Kidney tubule cell (primary cell): ENCODE measurements at places on chromosomes 2 and 18.

- DNase-seq, result no peak
Observed at GRCh38 chr2:193774166-193774565, 1579.4 kb upstream of the TMEFF2 start.

DNA sequence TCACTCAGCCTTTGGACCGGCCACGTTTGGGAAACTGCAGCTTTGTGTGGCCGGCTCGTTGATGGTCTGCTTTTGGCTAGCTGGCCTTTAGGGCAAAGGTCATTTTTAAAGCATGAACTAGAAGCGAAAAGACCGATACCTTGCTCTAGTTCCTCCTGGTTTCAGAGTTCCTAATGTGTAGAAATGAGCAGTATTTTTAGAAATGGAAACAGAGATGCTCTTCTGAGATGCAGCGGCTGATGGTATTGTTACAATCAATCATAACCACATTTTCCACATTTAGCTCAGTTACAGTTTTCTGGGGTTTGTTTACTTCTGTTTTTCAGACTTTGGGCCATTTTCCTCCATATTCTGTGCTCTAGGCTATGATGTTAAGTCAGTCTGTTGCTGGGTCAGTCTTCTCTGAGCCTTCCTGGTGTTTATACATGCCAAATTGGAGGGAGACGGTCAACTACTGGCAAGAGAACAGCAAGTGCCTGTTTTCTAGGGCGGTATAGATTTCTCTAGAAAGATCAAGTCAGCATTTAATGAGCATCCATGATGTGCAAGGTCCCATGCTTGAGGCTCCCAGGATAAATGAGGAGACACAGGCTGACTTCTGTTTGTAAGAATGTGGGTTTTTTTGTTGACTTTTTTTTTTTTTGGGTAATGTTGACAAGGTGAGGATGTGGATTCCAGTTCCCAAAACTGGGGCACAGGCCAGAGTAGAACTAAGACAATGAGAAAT is 28.0 kb downstream of the RNF144A start:
- no peak for DNase-seq

DNA sequence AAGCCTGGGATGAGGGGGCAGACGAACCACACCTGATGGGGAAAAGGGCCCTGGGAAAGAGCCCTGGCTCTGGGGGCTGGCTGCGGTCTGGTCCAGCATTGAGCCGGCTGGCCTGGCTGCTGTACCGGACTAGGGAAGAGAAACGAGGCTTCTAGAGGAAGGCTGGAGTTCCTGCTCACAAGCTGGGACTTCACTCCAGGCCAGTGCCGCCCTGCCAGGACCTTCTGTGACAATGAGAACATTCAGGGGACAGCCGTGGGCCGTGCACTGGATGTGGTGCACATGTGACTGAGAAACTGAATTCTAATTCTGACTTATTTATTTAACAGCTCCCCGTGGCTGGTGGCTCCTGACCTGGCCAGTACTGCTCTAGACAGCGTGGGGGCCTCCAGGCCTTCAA is 269.3 kb downstream of the HDAC4 start:
- DNase-seq, result no peak

DNA sequence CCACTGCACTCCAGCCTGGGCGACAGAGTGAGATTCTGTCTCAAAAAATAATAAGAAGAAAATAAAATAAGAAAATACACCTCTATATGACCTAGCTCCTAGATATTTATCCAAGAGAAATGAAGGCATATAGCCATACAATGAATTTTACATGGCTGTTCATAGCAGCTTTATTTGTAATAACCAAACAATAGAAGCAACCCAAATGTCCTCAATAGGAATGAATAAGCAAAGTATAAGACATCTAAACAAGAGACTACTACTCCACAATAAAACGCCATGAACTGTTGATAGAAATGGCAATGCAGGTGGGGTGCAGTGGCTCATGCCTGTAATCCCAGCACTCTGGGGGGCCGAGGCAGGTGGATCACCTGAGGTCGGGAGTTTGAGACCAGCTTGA is 31.2 kb upstream of the MYCN start:
- DNase-seq, result no peak

- peak; percentile 5 for DNase-seq
Observed at GRCh38 chr18:43422518-43422917, 145.2 kb upstream of the SYT4 start.

DNA sequence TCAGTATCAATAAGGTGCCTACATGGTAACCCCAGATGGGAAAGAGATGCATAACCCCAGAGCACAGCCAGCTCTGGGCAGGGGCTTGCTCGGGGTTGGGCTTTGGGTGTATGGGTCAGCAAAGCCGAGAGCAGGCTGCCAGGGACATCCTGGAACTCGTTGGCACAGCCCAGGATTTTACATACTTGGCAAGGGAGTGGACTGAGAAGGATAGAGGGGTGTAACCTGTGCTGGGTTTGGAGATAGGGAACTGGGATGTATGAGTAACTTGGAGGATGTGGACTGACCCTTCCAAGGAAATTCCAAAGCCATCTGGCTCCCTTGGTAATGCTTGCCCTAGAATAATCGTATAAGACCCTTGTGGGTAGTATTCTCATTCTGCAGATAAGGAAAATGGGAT is 44.2 kb downstream of the GPR39 start:
- no peak for DNase-seq

- DNase-seq, result no peak
Observed at GRCh38 chr2:128474962-128475361, 156.3 kb upstream of the HS6ST1 start.

- no peak for DNase-seq
Observed at GRCh38 chr2:42960002-42960841, 167.8 kb upstream of the HAAO start.

DNA sequence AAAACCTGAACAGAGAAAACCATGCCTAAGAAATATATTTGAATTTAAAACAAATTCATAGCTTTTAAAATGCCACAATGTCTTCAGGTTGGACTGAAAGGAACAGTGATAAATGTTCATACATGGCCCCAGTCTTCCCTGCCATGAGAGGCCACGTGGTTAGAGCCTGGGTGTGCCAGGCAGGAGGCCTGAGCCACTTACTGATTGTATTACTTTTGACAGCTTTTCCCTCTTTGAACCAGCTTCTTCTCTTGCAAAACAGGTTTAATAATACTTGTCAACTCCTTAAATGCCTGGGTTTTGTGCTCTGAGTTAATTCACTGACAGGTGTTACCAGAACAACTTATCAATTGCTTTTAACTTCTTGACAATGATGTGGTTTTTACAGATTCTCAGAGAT is 27.0 kb downstream of the RBKS start:
- DNase-seq, result no peak

DNA sequence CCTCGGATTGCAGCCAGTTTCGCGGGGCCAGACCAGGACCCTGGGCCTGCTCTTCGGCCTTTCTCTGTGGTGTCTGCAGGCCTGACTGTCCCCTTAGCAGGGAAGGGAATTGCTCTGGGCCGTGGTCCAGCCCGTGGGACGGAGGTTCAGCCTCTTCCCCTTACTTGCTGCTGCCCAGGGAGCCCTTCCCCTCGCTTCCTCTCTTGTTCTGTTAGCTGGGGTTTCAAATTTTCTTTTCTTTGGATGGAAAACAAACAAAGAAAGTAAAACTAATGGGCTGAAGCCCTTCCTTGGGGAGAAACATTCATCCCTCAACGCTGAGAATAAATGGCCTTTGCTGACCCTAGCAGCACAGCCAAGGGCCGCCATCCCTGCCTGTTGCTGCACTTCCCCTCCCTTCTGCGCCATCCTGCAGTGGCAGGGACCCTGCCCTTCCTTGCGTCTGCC is 52.4 kb downstream of the ASAP2 start:
- DNase-seq, result no peak

DNA sequence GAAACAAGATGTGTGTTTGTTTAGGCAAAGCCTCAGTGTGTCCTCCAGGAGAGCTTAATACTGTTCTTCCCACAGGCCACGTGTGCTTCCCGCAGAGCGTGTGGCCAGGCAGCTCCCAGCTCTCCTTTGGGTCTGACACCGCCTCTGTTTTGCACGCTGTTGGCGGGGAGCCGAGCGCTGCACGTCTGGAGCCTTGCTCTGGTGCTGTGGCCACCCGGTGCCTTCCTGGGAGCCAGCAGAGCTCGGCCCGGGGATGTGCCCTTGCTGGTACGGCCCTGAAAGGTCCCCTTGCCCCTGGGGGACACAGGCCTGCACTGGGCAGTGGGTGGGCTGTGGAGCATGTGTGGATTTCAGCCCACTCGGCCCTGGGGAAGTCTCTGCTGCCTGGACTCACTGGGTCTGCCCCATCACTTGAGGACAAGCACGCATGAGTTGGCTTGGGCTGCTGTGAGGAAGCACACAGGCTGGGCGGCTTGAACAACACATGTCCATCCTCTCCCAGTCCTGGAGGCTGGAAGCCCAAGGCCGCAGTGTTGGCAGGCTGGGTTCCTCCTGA is 160.7 kb upstream of the HDAC4 start:
- no peak for DNase-seq

DNA sequence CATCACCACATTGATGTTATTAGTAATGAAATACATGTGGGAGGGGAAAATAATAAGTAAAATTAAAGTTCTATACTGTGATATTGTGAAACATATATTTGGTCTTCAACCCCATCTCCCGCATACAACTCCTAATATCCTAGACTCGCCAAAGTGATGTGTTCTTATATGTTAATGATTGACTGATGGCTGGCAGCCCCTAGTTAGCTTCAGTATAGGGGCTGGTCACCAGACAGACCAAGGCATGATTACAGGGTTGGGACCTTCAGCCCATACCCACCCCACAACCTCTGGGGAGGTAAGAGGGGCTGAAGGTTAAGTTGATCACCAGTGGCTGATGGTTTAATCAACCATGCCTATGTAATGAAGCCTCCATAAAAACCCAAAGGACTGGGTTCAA is 28.1 kb upstream of the MREG start:
- DNase-seq, result no peak

DNA sequence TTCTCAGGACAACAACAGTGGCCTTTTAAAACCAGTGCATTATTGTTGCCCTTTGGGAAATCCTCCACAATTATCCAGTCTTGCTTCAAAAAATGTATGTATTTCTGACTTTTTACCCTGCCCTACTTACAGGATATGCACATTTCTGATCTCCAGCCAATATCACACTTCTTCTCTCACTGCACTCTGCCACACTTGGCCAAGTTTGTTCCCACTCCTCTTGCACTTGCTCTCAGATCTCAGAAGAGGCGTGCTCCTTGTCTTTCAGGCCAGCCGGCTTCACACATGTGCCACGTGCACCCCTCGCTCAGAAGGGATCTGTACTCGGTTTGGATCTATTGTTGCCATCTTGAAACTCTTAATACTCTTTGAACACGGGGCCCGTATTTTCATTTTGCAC is 15.4 kb downstream of the CLUL1 start:
- DNase-seq, result no peak

- DNase-seq, result no peak
Observed at GRCh38 chr2:189338115-189338514, 103.2 kb upstream of the WDR75 start.
